Heart left ventricle (tissue), 16 donors: ENCODE measurements at places on chromosomes 16 and 17. TPM values are rescaled to one million over a fixed set of nuclear protein-coding genes. Genes with fewer than 3 reads are reported as not detected.

The DNAH2 gene
- not detected for total RNA-seq

The SSTR5 gene
- 20.1 TPM for total RNA-seq

The CDH16 gene
- 0.16 TPM for total RNA-seq

DNA sequence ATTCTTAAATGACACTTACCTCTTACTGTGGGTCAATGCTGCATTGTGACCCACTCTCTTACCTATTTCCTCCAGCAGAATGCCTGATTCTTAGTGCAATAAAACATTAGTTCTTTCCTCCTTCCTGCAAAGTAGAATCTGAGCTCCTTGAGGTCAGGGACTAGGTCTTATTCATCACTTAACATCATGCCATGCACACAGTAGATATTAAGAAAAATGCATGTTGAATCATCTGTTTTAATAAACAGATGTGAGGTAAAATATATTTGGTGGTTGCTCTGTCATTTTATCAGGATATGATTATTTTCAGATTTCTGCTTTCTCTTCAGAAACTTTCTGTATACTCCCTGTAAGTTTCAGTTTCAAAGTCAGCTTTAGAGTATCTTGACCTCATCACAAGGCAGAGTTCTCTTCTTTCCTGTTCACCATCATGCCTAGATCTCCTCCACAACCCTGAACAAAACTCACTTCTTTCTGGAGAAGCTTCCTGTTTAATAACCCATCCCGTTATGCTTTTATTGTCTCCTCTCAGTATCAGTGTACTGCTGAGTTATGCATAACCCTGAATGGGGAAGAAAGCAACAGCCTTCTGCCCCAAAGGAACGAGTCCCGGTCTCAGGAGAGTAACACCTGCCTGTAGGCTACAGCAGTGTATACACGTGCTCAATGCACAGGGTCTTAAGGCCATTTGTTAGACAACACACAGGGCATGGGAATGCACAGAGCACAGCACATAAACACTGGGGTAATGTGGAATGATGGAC, 30.3 kb upstream of the SUPT4H1 start:
- no peak for DNase-seq
